Ecto neural progenitor cell (in vitro differentiated cells): ENCODE measurements at places on chromosomes 12 and 14.

- peak; percentile 72 for DNase-seq
Observed at GRCh38 chr14:21090194-21090939, 8.1 kb downstream of the ZNF219 start.

DNA sequence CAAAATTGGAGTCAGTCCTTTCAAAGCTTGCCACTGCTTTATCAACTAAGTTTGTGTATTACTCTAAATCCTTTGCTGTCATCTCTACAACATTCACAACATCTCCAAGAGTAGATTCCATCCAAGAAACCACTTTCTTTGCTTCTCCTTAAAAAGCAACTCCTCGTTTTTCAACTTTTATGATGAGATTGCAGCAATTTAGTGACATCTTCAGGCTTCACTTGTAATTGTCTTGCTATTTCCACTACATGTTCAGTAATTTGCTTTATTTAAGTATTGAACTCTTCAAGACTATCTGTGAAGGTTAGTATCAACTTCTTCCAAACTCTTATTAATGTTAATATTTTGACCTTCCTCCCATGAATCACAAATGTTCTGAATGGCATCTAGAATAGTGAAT, 747.9 kb downstream of the TMTC2 start:
- no peak for DNase-seq

- DNase-seq = peak; percentile 72
Observed at GRCh38 chr12:42756841-42757623, 167.5 kb upstream of the PRICKLE1 start.

DNA sequence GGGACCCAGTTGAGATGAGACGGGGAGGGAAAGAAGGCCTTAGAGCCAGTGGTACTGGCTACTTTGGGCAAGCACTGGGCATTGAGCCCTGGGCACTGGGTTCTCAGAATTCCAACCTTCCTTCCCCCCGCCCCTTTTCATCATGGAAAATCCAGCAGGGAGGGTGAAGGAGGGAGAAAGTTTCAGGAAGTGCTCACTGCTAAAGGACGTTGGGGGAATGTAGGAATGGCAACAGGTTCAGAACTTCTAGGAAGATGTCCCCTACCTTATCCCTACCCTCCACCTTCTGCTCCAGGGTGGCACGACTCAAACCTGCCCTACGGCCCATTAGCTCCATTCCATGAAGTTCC, 4.2 kb upstream of the TNS2 start:
- no peak for DNase-seq

DNA sequence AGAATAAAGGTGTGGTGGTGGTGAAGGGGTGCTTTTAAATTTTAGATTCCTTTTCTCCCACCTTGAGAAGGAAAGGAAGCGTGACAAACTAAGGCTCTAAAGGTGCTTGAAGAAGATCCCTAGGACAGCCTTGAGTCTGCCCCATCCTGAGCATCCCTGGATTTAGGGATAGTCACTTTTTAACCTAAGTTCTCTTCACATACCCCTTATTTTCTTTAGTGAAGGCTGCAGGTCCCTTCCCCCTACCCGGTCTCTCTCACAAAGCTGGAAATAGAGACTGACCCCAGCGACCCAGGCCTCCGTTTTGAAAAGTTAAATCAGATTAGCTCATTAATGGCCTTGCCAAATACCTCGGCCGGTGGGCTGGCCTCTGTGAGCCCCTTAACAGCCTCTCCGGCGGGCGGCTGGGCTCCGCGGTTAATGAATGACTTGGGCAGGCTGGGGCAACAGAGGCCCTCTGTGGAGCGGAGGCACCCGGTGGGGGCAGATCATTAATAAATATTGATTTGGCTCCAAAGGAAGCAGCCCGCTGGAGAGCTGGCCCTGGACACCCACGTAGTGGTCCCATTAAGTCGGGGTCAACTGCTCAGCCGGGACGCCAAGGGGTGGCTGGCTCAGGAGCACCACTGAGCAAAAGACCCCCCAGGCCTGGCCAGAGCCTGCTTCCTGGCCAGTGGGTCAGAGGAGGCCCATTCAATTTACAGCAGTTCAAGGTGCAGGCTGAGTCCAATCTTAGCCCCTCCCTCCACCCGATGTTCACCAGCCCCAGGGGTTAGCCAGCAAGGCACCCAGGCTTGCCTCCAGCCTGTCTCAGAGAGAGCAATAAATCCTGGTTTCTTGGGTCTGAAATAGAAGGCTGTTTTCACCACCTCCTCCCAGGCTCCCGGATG, 31.8 kb downstream of the PAH start:
- peak; percentile 80 for DNase-seq

GRCh38 chr14:93010522-93011140, 87.7 kb downstream of the CHGA start:
- DNase-seq = no peak

DNA sequence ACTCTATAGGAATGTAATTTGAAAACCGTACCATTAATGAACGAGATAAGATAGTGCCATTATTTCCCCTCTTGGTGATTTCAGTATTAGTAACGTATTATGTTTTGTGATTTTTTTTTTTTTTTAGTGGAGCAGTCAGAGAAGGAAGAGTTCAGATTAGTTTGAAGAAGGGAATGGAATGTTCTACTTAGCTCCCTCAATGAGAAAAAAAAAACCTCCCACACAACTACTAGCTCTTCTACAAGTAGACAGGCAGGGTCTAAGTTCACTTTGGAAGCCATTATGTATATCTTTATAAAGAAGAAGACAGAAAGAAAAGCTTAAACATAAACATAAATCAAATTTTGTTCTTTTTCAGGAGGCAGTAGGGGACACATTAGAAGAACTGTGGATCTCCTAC, 27.3 kb downstream of the PNMA1 start:
- no peak for DNase-seq

DNA sequence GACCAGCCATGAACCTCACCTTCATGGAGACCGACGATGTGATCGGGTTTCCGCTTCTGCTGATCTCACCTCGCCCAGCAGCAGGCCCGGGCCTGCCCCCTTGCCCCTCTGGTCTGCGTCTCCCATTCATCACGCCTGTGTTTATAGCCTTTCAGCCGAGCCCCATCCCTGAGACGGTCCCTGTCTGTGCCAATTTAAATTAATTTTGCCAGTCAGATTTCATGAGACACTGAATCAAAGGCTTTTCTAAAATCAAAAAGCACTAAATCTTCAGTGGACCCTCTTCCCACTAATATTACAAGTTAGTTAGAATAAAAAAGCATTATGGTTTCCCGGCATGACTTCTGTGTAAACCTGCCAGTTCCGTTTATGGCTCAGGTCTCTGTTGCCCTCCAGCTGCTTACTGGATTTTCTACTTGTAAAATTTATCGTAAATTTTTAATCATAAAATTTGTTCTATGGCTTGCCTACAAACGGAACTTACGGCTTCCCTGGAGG, 155.9 kb downstream of the ESRRB start:
- DNase-seq = no peak

- no peak for DNase-seq
Observed at GRCh38 chr14:100065111-100065871, at the start of gene EVL. Gene EVL, plus strand, starts transcription at chr14:100065422. Its CDS starts 79 bp downstream, at chr14:100065501.

DNA sequence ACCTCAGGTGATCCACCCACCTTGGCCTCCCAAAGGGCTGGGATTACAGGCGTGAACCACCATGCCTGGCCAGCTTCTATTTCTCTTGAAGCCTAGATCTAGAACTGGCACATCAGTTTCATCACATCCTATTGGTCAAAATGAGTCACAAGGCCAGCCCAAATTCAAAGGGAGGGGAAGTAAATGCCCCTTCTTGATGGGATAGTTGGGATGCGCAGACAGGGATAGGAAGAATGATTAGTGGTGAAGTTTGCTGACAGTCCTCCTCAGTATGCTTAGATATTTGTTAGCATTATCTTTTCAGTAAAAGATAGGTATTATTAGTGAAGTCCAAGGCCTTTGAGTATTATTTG, 33.4 kb downstream of the CRADD start:
- no peak for DNase-seq

GRCh38 chr14:103542605-103543088, 13.7 kb downstream of the TRMT61A start:
- peak; percentile 94 for DNase-seq

DNA sequence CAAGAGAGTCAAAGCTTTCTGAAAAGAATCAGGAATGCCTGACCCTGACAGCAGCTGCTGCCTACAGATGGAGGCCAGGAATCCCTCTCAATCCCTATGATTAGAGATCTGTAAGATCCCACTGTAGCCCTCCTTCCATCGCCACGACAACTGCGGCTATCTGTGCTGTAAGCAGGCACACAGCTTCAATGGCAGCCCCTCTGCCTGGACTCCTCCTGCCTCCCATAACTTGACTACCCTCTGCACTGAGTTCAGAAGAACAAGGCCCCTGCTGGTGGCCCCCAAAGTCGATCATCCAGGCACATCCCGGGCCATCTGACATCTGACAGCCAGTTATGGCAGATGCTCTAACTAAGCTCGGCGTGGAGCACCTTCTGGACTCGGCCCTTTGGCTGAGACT, 2.9 kb downstream of the CLMN start:
- peak; percentile 57 for DNase-seq

- no peak for DNase-seq
Observed at GRCh38 chr14:89912221-89912620, 42.3 kb downstream of the EFCAB11 start.

DNA sequence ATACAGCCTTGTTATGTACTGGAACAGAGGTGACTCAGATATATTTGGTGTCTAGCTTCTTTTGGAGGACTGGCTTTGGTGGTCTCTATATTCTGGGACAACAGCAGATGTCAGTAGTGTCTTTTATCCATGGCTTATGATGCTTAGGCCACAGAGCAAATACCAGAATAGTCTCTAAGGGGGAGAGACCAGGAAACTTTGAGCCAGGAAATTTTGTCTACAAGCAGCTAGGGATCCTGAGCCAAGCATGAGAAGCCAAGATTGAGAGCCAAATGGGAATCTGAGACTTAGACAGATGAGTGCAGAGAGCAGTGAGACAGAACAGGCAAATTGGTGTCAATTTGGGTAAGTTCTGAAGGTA, 28.4 kb upstream of the PTPRR start:
- DNase-seq = no peak

GRCh38 chr12:85029456-85029855, 6.6 kb downstream of the TSPAN19 start:
- DNase-seq = no peak

GRCh38 chr12:106331599-106331998, 25.9 kb upstream of the POLR3B start:
- DNase-seq = no peak

DNA sequence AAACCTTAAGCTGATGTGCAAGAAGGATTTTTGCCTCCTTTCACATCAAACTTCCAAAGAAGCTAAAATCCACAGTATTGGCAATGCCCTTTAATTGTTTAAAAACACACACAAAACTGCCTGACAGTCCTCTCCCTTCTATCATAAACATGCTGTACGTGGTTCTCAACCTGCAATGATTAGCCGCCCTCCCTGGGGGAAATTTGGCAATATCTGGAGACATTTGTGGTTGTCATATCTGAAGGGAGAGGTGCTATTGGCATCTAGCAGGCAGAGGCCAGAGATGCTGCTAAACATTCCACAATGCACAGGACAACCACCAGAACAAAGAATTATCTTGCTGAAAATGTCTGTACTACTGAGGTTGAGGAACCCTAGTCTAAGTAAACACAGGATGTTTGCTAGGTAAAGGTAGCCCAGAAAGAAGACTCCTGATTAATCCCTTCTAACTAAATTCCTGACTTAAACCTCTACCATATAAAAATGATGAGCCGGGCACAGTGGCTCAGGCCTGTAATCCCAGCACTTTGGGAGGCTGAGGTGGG, 1.2 kb downstream of the ACOT6 start:
- no peak for DNase-seq

GRCh38 chr14:73392329-73393257, 65.8 kb downstream of the NUMB start:
- DNase-seq = no peak

DNA sequence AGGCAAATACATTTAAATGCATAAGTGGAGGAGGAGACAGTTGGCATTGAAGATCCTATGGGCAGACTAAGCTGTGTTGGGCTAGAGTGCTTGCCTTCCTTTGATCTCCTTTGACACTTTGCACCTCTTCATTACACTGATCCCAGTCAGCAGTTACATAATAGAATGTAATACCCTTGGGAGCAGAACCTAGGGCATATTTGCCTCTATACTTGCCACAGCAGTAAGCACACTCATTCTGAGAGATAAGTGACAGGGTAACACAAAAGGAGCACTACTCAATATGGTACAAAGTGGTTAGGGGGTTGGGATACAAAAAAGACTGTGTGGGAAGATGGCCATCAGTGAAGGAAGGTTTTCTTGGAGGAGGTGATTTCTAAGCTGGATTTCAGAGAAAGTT, 9.0 kb downstream of the MARS1 start:
- DNase-seq = no peak

GRCh38 chr12:65728848-65729793, 95.2 kb upstream of the HMGA2 start:
- peak; percentile 80 for DNase-seq

- DNase-seq = no peak
Observed at GRCh38 chr12:41014643-41015020, 173.5 kb upstream of the PDZRN4 start.

DNA sequence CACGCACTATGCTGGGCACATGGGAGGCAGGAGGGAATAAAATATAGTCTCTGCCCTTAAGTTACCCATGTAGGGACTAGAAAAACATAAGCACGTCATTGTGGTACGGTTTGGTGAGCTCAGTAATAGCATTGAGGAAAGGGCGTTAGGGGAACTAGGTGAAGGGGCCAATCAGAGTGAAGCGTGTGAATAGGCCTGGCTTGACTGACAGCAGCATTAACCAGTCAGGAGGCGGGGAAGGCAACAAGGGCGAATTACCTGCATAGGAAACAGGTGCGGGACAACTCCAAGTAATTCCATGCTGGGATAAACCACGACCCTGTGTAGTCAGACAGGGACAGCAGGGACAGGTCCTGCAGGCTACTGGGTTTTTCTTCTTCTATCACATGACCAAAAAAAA, 107.7 kb downstream of the UNC79 start:
- DNase-seq = no peak

- DNase-seq = no peak
Observed at GRCh38 chr12:71036526-71036925, 116.0 kb upstream of the PTPRR start.

DNA sequence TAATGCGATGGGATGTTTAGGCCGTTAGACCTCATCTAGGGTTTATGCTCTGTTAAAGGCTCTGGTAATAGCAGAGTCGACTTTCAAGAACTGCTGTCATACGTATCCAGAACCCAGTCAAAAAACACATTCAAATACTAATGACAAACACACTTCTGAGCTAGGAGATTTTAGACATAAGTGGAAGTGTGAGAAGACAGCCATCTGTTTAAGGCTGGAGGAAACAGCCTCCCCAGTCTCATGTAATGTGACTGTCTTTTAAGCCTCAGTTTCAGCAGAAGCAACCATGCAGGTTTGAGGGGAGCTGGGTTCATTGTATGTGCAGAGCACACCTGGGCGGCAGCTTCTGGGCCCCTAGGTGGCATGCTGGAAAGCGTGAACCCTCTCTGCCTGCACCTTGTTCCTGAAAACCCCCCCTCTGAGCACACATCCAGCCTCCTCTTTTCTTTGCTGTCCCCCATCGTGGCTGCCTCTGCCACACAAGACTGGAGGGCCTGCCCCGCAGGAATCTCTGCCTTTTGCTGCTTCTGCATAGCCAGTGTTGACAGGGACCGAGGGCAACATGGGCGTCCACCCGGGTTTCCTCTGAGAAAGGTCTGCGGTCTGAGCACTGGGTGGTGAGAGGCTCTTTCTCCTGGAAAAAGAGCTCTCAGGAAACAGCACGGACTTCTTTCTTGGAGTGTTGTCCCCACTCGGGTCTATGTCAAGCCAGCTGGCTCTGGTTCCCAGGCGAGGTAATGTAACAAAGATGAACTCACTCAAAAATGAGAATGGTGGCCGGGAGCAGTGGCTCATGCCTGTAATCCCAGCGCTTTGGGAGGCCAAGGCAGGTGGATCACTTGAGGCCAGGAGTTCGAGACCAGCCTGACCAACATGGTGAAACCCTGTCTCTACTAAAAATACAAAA, 11.6 kb downstream of the WNT5B start:
- DNase-seq = no peak
